ENCODE measurements at places on chromosomes 1 and 21.

DNA sequence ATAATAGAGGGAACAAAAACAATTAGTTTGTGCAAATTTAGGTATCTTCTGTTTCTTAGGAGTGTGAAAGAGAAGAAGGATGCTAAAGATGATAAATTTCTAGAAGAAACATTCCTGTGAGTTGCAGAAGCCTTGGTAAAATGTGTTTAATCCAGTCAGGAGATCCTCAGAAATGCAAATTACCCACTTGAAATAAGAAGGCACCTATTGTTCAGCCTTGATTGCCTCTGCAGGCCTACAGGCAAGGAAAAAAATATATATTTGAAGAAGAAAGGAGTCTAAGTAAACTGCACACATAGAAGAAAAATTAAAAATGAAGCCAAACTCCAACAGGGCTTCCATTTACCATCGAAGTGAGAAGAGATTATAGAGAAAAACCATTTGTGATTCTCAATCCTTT lies 51.0 kb upstream of the LHX8 start:
- no peak for DNase-seq

GRCh38 chr1:30084909-30085571 lies 638.3 kb downstream of the MATN1 start:
- no peak for DNase-seq

- no peak for DNase-seq
Measured at GRCh38 chr1:221683681-221684080, 58.2 kb downstream of the DUSP10 start.

GRCh38 chr21:25791319-25791718 lies 56.5 kb downstream of the GABPA start:
- DNase-seq = no peak

- no peak for DNase-seq
Measured at GRCh38 chr1:15410223-15410883, 665 bp downstream of the EFHD2 start.

- no peak for DNase-seq
Measured at GRCh38 chr1:201676641-201677040, 137.7 kb downstream of the NAV1 start.

GRCh38 chr1:21264898-21265297 lies 25.4 kb downstream of the ECE1 start:
- no peak for DNase-seq

DNA sequence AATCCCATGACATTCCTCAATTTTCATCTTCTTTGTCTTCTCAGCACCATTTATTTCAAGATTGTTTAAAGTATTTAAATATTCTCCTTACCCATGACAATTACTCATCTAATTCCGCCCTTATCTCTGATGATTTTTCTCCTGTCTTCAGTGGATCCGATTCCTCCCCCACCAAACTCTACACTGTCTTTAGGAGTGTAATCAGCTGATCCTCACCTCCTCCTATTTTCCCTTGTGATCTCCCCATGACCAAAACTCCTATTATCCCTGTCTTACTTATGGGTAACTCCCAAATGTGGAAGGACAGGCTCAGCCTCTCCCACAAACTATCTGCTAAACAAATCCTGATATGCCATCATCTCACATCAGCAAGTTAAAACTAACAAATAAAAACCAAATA lies 335.3 kb upstream of the RUNX1 start:
- DNase-seq = no peak

Data from CD4-positive, alpha-beta T cell treated with Interleukin-2 at 100 ng/mL for 4 hours (primary cell).